ENCODE measurements at places on chromosomes 5 and 9.

- peak overlapping the region; percentile 96 for H3K27ac ChIP-seq
- H3K4me3 ChIP-seq: no peak overlapping the region
These were observed 45.3 kb upstream of the DENND4C start for GRCh38 chr9:19185191-19185590.

DNA sequence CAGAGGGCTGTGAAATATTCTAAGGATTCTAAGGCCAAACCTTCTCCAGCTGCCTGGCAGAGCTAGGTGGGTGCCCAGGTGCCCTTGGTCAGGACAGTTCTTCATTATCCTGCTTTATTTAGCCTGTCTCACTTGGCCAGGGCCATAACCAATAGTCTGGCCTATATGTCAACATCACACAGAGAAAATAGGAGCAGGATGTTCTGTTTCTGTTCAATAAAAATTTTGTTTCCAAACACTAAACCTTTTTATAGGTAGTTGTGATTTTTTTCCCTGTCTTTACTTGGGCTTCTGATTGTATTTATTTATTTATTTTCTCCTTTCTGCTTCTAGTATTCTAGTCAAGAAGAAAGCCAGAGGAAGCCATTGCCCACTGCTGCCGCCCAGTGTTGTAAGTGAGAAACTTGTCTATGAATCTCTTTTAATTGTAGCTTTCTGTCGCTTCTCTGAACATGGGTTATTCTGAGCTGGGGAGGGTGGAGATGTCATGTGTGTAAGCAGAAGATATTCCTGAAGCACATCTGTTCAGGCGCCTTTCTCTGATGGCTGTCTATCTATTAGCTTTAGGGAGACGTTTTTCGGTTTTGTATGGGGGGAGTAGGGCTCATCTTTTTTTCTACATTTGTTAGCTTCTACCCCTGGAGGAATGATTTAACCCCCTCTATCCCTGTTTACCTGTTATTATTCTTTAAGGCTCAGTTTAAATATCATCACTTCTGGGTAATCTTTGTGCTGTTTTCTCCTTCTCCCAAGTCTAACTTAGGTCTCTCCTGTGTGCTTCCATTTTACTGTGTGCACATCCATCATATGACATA, 97.1 kb downstream of the UNC13B start:
- no peaks in the 10 kb centered on the region for H3K36me3 ChIP-seq
- no peak overlapping the region for H3K27ac ChIP-seq
- peak; percentile 50 for DNase-seq

DNA sequence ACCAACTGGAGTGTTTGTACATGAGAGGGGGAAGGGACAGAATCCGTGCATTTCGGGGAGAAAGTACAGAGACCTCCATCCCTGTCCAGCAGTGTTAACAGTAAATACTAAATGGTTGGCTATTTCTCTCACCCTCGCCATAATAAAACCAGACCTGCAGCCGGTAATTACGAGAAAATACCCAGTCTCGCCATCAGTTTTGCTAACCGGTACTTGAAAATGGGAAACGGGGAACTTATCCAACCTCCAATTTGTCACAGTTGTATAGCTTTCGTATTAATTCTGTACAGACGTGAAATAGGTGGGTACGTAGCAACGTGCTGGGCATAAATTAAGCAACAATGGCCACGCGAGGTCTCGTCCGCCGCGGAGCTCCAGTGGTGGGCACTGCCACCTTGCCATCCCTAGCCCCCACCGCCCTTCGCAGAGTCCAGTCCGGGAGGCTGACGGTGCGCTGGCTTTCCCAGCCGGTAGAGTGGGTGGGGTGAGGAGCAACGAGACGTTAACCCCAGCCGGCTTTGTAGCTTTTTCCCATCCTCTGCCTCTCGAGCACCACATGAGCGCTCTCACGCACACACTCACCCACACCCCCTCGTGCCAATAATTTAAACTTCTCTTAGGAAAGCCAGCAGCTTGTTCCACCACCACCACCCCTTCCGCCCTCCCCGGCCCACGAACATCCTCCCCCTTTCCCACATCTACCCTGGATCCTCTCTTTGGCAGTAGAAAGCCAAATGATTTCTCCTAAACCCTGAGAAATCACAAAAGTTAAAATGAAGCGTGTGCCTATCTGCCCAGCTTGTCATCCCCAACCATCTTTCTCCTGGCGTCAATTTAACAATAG, 1.8 kb downstream of the ELAVL2 start:
- H3K27me3 ChIP-seq: peaks cover 27% of the 10 kb centered on the region
- peaks cover 10% of the 10 kb centered on the region for H3K36me3 ChIP-seq
- H3K27ac ChIP-seq: no peak overlapping the region
- no peak for DNase-seq
- no peak overlapping the region for H3K4me3 ChIP-seq
- H3K4me1 ChIP-seq: no peaks in the 10 kb centered on the region

DNA sequence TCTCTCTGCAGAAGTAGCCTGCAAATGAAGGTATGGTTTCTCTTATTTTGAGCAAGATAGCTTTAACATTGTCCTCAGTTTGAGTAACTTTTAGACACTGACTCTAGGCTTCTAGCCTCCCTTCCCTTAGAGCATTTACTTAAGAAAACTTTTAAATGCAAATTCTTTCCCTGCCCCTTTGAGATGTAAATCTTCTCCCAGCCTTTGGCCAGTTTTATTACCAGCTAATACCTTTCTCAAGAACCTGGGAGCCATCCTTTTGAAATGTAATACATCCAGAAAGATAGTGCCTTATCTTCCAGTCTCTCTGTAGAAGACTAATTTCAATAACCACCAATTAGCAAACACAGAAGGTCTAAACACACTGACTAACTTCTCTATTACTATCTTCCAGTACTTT, 688.9 kb upstream of the CDH9 start:
- no peaks in the 10 kb centered on the region for H3K36me3 ChIP-seq
- H3K27me3 ChIP-seq: no peaks in the 10 kb centered on the region
- no peak overlapping the region for H3K4me3 ChIP-seq
- no peak for DNase-seq
- H3K27ac ChIP-seq: no peak overlapping the region
- no peaks in the 10 kb centered on the region for H3K4me1 ChIP-seq

GRCh38 chr5:171771856-171772255, 13.8 kb upstream of the SMIM23 start:
- peaks cover 3% of the 10 kb centered on the region for H3K4me1 ChIP-seq
- no peak overlapping the region for H3K27ac ChIP-seq
- DNase-seq: no peak
- H3K27me3 ChIP-seq: peaks cover 3% of the 10 kb centered on the region
- H3K36me3 ChIP-seq: no peaks in the 10 kb centered on the region
- no peak overlapping the region for H3K4me3 ChIP-seq

- H3K36me3 ChIP-seq: peaks cover 21% of the 10 kb centered on the region
- H3K4me3 ChIP-seq: no peak overlapping the region
- H3K4me1 ChIP-seq: peaks cover 4% of the 10 kb centered on the region
- no peak for DNase-seq
- H3K27ac ChIP-seq: no peak overlapping the region
These were observed 35.1 kb downstream of the POLK start for GRCh38 chr5:75546830-75547229.

DNA sequence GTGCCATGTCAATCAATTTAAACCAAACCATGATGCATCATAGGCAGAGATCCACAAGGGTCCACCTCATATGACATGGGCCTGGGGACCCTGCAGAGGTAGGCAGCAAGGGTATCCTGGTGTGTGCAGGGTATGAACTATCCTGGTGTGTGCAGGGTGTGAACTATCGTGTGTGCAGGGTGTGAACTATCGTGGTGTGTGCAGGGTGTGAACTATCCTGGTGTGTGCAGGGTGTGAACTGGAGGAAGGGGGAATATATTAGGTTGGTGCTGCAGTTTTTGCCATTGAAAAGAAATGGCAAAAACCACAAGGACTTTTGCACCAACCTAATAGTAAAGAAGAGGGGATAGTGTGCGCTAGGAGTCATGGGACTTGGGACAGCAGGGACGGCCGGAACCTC, 50.0 kb downstream of the MFAP3 start:
- H3K4me3 ChIP-seq: no peak overlapping the region
- H3K36me3 ChIP-seq: no peaks in the 10 kb centered on the region
- DNase-seq: no peak
- H3K27ac ChIP-seq: no peak overlapping the region

GRCh38 chr5:143085319-143085917, 315.2 kb downstream of the ARHGAP26 start:
- no peaks in the 10 kb centered on the region for H3K27me3 ChIP-seq
- no peak overlapping the region for H3K27ac ChIP-seq
- no peak overlapping the region for H3K4me3 ChIP-seq
- DNase-seq: no peak
- H3K4me1 ChIP-seq: no peaks in the 10 kb centered on the region

DNA sequence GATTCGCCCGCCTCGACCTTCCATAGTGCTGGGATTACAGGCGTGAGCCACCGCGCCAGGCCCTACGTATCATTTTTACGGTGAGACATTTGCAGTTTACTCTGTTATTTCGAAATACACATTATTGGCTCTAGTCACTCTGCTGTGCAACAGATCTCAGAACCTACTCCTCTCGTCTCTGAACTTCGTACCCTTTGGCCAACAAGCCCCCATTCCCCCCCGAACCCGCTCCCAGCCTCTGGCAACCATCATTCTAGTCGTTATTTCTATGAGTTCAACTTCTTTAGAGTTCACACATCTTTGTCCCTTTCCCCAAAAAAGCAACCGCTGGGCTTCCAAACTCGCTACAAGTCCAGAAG, 735 bp downstream of the PTGR1 start:
- no peak for DNase-seq
- no peak overlapping the region for H3K27ac ChIP-seq
- peaks cover 40% of the 10 kb centered on the region for H3K27me3 ChIP-seq
- H3K4me3 ChIP-seq: peak overlapping the region; percentile 91
- H3K4me1 ChIP-seq: peaks cover 12% of the 10 kb centered on the region

DNA sequence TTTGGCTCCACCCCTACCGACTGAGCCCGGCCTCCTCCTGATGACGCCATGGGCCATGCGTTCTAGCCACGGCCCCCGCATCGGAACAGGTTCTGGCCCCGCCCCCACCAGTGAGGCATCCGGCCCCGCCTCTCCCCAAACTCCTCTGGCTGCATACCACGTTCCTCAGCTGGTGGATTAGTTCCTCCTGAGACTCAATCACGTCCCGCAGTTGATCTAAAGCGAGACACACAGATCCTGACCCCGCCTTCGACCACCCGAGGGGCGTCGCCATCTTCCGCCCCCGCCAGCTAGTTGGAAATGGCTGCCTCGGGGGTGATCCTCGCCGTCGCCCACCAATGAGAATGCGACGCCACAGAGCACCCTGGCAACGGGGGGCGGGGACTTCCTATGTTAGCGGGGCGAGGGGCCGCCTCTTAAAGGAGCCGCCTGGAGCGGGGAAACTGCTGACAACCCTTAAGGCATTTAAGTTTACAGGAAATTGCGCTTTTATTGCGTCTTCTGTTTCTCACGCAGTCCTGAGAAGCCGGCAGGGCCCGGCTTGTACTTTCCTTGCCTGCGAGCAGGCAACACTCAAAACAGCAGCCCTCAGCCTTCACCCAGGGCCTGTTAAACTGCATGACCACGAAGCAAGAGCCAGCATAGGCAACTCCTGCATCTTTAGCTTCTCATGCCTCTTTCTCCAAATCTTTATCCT, at the start of gene SPATA24:
TSS of gene SPATA24 (minus strand) at position 303 of the 697 bp plus-strand sequence. CDS start at position 274, 29 bp downstream.
- H3K36me3 ChIP-seq: peaks cover 5% of the 10 kb centered on the region
- H3K4me3 ChIP-seq: peak within 1 kb of the TSS; percentile 99
- peaks cover 33% of the 10 kb centered on the region for H3K4me1 ChIP-seq
- DNase-seq: peak; percentile 99
- no peaks in the 10 kb centered on the region for H3K27me3 ChIP-seq
- peak within 1 kb of the TSS; percentile 99 for H3K27ac ChIP-seq

- H3K4me3 ChIP-seq: no peak overlapping the region
- H3K4me1 ChIP-seq: peaks cover 25% of the 10 kb centered on the region
- H3K36me3 ChIP-seq: no peaks in the 10 kb centered on the region
- no peaks in the 10 kb centered on the region for H3K27me3 ChIP-seq
These were observed 175.5 kb downstream of the GNA14 start for GRCh38 chr9:77472646-77473045.

- no peaks in the 10 kb centered on the region for H3K4me1 ChIP-seq
- H3K4me3 ChIP-seq: no peak overlapping the region
- no peak overlapping the region for H3K27ac ChIP-seq
- H3K27me3 ChIP-seq: no peaks in the 10 kb centered on the region
- H3K36me3 ChIP-seq: no peaks in the 10 kb centered on the region
These were observed 38.2 kb downstream of the HMHB1 start for GRCh38 chr5:143850050-143850683.

DNA sequence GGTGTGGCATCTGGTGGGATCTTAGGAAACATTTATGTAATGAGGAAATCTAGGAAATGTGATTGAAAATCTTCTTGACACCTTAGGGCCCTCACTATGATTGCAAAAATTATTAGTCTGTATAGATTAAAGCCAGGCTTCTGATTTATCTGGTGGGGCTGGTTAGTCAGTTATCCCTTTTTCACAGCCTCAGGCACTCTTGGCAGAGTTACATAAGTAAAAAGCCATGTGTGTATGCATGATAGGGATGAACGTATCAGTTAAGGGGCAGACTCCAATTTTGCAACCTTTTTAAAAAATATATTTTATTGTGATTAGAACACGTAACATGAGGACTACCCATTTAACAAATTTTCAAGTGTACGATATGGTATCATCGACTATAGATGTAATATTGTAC, 30.6 kb upstream of the RAB14 start:
- H3K27ac ChIP-seq: no peak overlapping the region
- H3K36me3 ChIP-seq: peaks cover 29% of the 10 kb centered on the region
- no peak for DNase-seq
- H3K4me3 ChIP-seq: no peak overlapping the region

GRCh38 chr5:122182491-122182921, 53.2 kb downstream of the ZNF474 start:
- no peaks in the 10 kb centered on the region for H3K36me3 ChIP-seq
- H3K27me3 ChIP-seq: peaks cover 11% of the 10 kb centered on the region
- H3K4me3 ChIP-seq: no peak overlapping the region

DNA sequence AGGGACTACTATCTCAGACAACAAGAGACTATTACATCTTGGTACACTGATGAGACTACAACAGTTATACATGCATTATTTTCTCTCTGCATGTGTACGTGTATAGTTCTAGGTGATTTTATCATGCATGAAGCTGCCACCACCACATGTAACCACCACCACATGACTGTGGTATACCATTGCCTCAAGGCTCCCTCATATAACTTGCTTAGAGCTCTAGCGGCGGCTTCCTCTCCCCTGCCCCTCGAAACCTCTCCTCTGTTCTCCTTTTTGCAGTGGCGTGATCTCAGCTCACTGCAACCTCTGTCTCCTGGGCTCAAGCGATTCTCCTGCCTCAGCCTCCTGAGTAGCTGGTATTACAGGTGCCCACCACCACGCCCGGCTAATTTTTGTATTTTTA, 162.3 kb downstream of the AOPEP start:
- H3K36me3 ChIP-seq: peaks cover 20% of the 10 kb centered on the region
- no peak overlapping the region for H3K4me3 ChIP-seq
- peaks cover 2% of the 10 kb centered on the region for H3K4me1 ChIP-seq
- H3K27ac ChIP-seq: no peak overlapping the region

DNA sequence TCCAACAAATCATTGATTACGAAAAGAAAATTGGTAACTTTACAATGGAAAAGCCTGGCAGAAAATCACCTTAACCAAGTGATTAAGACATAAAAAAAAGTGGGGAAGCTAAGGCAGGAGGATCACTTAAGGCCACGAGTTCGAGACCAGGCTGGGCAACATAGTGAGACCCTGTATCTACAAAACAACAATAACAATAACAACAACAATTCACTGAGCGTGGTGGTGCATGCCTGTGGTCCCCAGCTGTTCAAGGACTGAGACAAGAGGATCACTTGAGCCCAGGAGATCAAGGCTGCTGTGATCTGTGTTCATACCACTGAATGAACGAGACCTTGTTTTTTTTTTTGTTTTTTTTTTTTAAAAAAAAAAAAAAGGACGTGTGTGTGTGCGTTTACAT, 21.3 kb downstream of the PTBP3 start:
- no peaks in the 10 kb centered on the region for H3K27me3 ChIP-seq
- peaks cover 19% of the 10 kb centered on the region for H3K4me1 ChIP-seq
- peak overlapping the region; percentile 46 for H3K27ac ChIP-seq
- no peak overlapping the region for H3K4me3 ChIP-seq
